Stimulated activated CD4-positive, alpha-beta T cell treated with anti-CD3 and anti-CD28 coated beads, Interleukin-15, amount 100 ng/mL, for 1 hour (primary cell): ENCODE measurements at places on chromosomes 6 and 20.

DNA sequence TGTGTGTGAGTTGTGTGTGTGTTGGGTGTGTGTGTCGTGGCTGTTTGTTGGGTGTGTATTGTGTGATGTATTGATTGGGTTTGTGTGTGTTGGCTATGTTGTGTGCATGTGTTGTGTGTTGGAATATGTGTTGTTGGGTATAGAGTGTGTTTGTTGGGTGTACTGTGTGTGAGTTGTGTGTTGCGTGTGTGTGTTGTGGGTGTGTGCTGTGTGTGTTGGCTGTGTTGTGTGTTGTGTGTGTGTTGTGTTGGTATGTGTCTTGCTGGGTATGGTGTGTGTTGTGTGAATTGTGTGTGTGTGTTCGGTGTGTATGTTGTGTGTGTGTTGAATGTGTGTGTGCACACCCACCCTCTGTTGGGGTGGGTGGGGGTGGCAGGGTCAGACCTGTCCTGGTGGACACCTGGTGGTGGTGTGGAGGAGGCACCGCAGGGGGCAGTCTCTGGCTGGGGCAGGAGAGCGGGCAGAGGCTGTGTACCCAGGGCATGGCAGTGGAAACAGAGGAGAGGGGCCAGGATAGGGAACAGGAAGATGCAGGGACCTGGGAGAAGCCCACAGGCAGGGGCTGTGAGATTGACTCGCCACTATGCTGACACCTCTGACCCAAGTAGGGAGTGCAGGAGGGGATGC lies 25.5 kb upstream of the PXDC1 start:
- DNase-seq: no peak

DNA sequence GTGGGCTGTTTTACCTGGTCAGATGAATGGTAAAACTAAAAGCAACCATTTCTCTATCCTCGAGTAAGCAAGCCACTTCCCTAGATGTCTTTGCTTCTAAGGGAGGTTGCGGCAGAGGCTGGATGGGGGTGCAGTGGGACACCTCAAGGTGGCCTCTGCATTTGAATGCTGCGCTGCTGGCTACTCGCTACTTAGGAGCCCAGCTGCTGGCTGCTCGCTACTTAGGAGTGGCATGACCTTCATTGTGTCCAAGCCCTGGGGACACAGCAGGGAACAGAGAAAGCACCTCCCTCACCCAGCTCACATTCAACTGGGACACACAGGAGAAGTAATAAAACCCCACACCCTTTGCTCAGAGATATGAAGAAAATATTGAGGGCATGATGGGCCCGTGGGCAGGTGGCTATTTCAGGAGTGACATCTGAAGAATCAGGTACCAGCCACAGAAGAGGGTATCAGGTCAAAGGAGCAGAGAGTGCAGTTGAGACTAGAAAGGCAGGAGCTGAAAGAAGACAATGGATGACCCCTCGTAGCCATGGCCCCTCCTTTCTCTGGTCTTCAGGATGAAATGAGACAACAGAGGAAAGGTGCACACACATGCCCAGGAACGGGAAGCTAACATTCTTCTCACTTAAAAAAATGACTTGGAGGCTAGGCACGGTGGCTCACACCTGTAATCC lies 149.4 kb downstream of the ZMYND8 start:
- no peak for DNase-seq

DNA sequence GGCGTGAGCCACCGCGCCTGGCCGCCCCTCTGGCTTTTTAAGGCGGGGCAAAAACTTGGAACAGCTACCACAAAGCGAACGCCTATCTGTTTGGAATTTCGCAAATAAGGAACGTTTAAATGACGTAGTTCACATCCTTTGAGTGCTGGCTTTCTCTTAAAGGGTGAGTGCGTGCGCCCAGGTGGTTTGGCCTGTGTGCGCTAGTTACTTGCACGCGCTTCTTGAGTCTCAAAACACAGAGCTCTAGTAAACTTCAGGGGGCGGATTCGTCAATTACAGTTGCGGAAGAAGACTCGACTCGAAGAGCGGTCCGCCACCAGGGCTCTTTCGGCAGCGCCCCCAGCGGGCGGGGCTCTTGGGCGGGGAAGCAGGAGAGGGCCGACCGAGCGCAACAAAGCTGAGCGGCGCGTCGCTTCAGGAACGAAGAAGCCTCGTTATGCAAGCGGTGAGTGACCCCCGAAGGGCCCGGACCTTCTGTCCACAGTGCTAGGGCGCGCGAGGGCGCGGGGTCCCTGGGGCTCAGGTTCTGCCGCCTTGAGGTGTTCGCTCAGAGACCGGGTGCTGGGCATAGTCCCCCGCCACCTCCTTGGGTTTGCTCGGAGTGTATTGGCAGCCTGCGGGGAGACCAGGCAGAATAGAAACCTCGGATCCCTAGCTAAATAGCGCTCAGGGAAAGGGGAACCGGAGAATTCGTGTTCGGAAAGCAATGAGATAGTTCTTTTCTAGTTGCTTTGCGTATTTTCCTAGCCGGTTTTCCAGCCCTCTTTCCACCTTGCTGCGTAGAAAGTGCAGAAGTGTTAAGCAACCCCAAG lies at the start of gene SYCP2L:
TSS of gene SYCP2L (plus strand) at position 362 of the 812 bp plus-strand sequence. CDS start at position 437, 75 bp downstream.
- no peak for DNase-seq

DNA sequence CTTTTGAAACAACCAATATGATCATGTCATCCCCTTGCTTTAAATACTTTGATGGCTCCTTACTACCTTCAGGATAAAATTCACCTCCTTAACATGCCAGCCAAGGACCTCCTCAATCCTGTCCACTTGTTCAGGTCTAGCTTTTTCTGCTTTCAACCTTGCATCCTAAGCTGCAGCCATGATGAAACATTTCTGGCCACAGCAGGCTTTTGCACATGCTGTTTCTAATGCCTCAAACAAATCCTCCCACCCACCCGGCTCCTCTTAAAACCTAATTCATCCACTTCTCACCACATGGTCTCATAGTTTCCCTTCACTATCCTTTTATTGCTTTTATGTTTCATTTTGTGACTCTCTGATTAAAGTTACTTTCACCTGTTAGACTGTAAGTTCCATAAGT lies 124.6 kb downstream of the MYB start:
- no peak for DNase-seq

- no peak for DNase-seq
Measured at GRCh38 chr20:48813930-48814546, 13.8 kb downstream of the PREX1 start.

GRCh38 chr6:41023114-41023513 lies 15.9 kb downstream of the UNC5CL start:
- DNase-seq: no peak

- DNase-seq: no peak
Measured at GRCh38 chr6:149473080-149474052, 11.4 kb downstream of the ZC3H12D start.

DNA sequence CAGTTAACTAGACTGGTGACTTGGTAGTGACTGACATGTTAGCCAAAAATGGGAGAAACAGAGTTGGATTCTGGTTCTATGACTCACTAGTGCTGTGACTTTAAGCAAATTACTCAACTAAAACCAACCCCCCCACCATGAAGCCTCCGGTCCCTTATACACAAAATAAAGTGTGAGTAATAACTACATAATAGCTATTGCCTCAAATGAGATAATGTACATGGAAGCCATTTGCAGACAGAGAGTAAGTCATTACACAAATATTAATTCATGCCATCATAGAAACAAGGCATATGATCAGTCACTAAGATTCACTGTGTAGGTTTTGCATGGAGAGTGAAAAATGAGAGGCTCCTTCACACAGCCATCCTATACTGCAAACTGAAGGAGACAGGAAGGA lies 111.9 kb downstream of the HIVEP2 start:
- DNase-seq: no peak

DNA sequence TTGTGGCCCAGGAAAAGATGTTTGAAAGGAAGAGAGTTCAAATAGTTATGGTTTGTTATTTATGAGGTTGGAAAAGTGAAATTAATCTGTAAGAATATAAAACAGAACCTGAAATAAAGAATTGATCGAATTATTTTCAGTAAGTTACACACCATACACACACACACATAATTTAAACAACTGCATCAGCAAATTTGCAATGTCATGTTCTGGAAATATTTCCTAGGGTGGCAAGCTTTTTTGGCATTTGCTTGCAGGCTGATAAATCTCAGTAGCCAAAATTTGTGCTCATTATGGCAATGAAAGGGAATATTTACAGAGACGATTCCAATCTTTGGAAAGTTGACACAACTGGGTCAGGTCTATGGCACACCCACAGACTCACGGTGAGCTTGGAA lies 9.5 kb downstream of the CITED2 start:
- no peak for DNase-seq

DNA sequence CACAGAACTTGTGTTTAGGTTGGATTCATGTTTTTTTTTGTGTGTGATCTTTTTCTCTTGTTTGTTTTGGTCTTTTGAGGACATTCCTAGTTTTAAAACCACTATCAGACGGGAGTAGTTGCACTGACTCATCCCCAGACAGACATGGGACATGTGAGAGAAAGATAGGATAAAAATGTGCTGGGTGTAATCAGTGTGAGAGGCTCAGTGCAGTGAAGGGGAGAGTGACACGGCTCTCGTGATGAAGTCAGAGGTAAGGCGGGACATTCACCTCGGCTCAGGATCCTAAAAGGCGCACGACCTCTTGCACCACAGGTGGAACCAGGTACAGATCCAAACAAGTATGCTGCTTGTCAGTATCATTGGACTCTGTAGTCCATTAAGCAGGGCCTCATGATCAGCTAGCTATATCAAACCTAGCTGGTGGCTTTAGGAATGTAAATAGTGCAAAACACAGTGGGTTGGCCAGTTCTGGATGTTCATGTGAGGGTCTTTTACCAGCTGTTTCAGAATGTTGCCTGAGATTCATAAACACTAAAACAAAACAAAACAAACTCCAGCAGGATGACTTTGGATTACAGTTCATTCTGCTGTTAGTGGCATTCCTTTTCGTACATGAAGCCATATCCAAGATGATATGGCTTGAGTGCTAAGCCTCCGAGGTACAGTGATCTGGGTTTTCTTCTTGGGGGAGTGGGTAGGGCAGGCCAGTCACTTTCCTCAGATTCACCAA lies 18.0 kb downstream of the FOXO3 start:
- DNase-seq: no peak

- no peak for DNase-seq
Measured at GRCh38 chr6:23184351-23184750, 615.0 kb downstream of the HDGFL1 start.

DNA sequence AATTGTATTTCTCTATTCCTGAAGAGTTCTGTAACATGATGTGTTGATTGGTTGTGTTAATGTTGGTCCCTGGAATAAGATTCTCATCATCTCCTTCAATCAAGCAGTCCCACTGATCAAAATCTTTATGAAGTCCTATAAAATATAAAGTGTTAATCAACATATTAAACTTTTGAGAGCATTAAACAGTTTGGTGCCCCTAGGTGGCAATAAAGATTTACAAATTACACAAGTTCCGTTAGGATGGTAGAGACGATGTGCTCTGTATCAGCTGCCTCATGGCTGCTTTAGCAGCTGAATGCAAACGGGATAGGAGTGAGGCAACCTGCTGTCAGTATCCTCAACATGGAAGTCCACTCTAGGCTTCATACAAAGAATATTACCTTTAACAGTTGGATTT lies 16.9 kb downstream of the TDRD6 start:
- no peak for DNase-seq

- no peak for DNase-seq
Measured at GRCh38 chr20:32984196-32984595, 20.0 kb downstream of the SUN5 start.

DNA sequence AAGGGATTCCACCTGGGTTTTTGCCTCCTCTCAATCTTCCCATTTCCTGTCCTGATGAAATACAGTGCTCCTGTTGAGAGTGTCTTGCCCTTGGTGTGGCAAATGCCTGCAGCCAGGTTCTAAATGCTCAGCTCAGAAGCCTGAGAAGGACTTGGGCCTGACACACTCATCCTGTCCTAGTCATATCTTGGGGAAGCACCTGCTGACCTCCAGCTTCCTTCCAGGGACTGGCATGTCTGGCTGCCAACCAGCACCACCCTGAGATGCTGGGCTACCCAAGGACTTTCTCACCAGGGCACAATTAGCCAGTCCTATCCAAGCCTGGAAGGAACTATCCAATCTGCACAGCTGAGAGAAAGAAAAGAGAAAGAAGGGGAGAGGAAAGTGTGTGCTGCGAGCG lies 43.4 kb downstream of the LRFN2 start:
- DNase-seq: no peak

GRCh38 chr6:138374815-138375214 lies 2.9 kb upstream of the SMIM28 start:
- no peak for DNase-seq

GRCh38 chr6:16756660-16757255 lies 4.5 kb downstream of the ATXN1 start:
- DNase-seq: no peak

- DNase-seq: no peak
Measured at GRCh38 chr6:90469906-90470305, 117.0 kb downstream of the MAP3K7 start.

GRCh38 chr6:44645276-44645675 lies 257.8 kb downstream of the CDC5L start:
- DNase-seq: no peak

DNA sequence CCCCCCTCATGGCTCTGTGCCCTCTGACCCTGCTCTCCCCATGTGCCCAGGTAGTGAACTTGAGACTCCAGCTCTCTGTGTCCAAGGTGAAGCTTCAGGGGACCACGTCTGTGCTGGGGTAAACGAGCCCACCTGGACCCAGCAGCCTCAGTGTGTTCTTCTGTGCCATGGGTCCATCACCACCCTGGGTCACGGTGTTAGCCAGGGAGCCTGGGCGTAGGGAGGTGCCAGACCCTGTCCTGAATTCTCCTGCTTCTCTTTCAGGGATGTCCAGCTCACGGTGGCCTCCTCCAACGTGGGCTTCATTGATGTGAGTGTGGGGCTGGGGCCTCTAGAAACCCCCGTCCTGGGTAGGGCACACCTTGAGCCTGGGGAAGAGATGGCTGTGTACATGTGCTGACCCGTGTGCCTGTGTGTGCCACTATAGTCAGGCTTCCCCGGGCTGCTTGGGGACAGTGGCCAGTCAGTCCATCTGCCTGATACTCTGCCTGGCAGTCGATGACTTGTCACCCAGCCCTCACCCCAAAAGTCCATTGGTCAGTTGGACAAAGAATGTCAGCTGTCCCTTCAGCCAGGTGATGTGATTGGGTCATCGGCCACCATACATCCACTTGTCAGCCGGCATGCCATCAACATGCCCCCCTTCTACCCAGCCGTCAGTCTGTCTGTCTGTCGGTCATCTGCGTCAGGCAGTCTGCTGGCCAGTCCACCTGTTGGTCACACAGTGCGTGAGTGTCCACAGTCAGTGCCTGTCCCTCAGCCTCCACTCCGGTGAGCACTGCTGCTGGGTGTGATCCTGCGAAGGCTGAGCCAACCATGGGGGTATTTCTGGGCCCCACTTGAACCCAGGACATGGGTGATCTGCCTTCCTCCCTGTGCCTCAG lies 10.9 kb upstream of the BPIFB6 start:
- no peak for DNase-seq

GRCh38 chr20:36128463-36129159 lies 25.9 kb upstream of the EPB41L1 start:
- no peak for DNase-seq

GRCh38 chr6:94570581-94570980 lies 1006.8 kb upstream of the MANEA start:
- DNase-seq: no peak

GRCh38 chr6:132768051-132768517 lies 10.4 kb upstream of the VNN2 start:
- no peak for DNase-seq

GRCh38 chr6:101986476-101986875 lies 593.0 kb downstream of the GRIK2 start:
- no peak for DNase-seq

GRCh38 chr20:23068283-23068682 lies 17.8 kb downstream of the CD93 start:
- DNase-seq: no peak

- DNase-seq: no peak
Measured at GRCh38 chr6:90860822-90861601, 274.1 kb upstream of the MAP3K7 start.

- DNase-seq: no peak
Measured at GRCh38 chr6:107598091-107598490, 108.2 kb downstream of the SOBP start.
